ENCODE measurements at places on chromosomes 4 and X.

DNA sequence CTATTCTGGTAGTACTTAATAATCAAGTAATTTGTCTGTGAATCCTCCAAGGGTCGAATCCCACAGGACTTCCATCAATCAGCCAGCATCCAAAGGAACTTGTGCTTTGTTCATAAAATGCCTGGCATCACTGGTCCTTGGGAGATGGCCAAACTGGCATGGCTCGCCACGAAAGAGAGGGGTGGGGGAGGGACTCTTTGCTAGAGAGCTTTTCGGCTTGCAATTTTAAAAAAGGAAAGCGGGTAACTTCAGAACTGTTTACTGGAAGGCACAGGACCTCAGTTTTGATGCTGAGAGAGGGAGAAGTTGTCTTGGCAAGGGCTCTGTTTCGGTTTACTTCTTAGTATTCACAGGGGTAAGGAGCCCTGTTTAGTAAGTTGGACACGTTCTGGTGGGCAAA is 79.4 kb upstream of the FHL1 start:
- DNase-seq, result no peak

DNA sequence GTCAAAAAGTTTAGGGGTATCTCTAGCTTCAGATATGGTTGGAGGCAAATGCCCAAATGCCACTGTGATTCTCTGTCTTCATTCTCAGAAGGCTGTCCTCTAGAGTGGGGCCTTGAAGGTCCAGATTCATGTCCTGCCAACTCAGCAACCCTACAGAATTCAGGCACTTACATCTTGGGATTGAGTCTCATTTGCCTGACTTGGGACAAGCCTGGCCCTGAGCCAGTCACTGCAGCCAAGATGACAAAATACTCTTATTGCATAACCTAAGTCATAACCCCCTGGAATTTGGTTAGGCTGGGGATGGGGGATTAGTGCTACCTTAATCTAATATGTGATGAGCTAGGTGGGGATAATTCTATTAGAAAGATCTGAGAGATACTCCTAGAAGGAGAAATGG is 100.5 kb downstream of the AREG start:
- no peak for DNase-seq

GRCh38 chrX:38268011-38268410 is 47.3 kb upstream of the SRPX start:
- no peak for DNase-seq

DNA sequence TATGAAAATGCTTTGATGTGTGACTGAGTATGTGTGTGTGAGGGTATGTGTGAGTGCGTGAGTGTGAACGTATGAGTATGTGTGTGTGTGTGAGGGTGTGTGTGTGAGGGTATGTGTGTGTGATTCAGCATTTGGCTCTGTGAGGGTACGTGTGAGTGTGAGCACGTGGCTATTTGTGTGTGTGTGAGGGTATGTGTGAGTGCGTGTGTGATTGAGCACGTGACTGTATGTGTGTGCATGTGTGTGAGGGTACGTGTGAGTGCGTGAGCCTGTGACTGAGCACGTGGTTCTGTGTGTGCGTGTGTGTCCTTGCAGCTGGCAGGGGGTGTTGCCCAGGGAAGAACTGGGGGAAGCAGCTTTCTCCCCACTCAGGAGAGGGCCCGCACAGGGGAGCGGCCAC is 16.1 kb upstream of the PPP2R3B start:
- DNase-seq, result no peak

DNA sequence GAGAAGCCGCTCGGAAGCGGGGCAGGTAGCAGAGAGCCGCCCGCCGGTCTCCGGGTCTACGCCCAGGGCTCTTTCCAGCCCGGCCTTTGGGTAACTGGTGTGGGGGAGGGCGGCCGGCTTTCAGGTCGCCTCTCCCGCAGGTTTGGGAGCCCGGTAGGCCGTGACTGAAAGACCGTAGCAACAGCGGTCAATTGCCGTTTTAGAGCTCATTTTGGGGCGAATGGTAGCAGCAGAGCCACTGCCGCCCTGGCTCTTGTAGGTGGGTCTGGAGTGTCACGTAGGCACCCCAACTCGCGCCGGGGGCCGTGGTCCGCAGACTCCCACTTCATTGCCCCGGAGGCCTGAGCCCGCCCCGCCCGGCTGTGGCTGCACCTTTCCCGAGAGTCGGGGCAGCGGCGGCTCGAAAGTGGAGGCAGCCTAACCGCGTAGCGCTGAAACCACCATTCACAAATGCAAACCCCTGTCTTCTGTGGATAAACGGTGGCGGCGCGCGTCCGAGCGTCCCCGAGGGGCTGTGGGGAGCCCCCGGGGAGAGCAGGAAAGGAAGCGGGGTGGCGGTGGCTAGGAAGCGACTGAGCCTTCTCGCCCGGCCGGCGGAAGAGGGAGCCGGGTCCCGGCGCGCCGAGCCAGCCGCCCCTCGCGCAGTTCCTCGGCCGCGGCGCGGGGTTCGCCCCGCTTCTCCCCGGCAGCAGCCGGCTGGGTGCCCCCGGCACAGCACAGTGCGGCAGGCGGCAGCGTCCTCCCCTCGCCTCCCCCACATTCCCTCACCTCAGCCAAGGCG is 2185.1 kb upstream of the TENM3 start:
- no peak for DNase-seq

GRCh38 chr4:152245680-152246079 is 290.2 kb downstream of the FBXW7 start:
- no peak for DNase-seq

Data from activated T-helper 9 cell treated with anti-CD3 and anti-CD28 coated beads, Interleukin-2, amount 50 U/mL, for 16 hours (primary cell).